Placental pericyte (primary cell): ENCODE measurements at places on chromosomes 2 and 18. TPM values are rescaled to one million over a fixed set of nuclear protein-coding genes. Genes with fewer than 3 reads are reported as not detected.

SLC19A3 gene
- total RNA-seq: 0.14 and 2.4 TPM in 2 replicates

OR6B2 gene
- not detected in 2 replicates for total RNA-seq

DLGAP1 gene
- total RNA-seq: 0.43 and 3.1 TPM in 2 replicates

PROKR1 gene
- not detected in 2 replicates for total RNA-seq

FSHR gene
- total RNA-seq: not detected in 2 replicates
